ENCODE measurements at places on chromosomes 7 and 10.

GRCh38 chr10:92530421-92530820 lies 43.5 kb downstream of the IDE start:
- DNase-seq: no peak

DNA sequence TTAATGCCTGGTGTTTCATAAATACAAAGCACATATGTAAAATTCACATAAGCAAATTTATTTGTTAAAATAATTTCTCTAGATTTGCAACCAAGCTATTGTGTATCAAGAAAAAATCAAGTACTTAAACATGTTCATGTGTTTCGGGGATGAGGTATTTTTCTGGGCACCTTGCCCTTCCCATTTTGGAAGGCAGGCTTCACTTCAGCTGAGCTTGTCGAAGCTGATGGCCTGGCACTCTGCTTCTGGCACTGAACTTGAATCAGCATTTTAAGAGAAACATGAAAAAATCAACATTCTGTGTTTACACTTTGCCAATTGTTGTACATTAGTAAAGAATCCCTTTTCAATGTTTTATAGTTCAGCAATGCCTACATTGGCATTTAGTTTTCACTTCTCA lies 179.1 kb upstream of the STEAP4 start:
- DNase-seq: no peak

- DNase-seq: no peak
Observed at GRCh38 chr7:35875292-35875691, 74.4 kb downstream of the SEPTIN7 start.

- no peak for DNase-seq
Observed at GRCh38 chr7:149850007-149850594, 11.9 kb downstream of the ZNF862 start.

DNA sequence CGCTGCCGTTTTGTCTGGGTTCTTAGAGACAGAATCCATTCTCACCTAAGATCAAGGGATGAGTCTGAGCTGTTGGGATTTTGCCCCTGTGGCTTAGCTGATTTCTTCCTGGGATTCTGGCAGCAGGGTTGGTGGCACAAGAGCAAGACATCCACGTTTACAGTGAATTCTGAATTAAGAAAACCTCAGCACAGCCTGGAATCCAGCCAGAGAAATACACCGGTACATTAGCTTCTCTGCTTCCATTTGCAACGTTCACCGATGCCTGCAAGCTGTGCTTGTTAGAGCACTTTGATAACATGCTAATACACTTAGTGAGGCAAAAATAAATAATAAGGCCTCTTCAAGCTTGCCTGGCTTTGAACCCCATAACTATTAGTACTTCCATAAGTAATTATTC lies 569.8 kb downstream of the CALN1 start:
- DNase-seq: no peak

GRCh38 chr10:34727595-34728033 lies 87.5 kb downstream of the PARD3 start:
- no peak for DNase-seq

DNA sequence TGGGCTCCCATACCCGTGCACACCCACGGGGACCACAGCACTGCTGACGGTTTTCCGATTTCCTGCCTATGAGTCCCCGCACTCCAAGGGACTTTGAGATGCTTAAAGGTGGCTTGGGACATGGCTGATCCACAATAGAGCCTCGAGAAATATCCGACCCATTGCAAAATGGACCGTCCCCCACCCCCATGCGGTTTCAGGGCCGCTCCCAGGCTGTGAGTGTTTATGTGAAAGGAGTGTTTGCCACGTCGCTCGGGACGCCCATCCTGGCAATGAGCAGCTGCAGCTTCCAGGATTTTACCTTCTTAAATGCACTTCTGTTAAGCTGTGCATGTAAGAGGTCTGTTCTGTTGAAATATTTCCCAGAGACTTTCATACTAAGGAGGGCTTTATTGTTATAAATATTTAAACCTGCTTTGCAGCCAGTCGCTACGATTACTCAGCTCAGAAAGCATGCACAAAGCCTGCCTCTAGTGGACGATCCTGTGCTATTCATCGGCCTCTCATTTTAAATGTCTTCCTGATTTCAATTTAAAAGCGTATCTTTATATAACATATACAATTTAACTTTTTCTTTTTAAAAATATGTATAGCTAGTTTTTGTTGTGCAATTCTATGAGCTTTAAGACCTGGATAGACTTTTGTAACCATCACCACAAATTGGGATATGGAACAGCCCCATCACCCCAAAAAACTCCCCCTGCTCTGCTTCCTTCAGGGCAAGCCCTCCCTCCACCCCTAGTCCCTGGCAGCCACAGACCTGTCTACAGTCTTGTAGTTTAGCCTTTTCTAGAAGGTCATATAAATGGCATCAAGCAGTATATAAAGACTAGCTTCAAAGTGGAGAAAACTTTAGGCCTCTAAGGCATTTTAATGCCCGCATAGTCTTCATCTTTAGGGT lies 418.3 kb downstream of the PAXIP1 start:
- DNase-seq: no peak
